ENCODE measurements at places on chromosomes 16 and 17. TPM values are rescaled to one million over a fixed set of nuclear protein-coding genes. Genes with fewer than 3 reads are reported as not detected.

DNA sequence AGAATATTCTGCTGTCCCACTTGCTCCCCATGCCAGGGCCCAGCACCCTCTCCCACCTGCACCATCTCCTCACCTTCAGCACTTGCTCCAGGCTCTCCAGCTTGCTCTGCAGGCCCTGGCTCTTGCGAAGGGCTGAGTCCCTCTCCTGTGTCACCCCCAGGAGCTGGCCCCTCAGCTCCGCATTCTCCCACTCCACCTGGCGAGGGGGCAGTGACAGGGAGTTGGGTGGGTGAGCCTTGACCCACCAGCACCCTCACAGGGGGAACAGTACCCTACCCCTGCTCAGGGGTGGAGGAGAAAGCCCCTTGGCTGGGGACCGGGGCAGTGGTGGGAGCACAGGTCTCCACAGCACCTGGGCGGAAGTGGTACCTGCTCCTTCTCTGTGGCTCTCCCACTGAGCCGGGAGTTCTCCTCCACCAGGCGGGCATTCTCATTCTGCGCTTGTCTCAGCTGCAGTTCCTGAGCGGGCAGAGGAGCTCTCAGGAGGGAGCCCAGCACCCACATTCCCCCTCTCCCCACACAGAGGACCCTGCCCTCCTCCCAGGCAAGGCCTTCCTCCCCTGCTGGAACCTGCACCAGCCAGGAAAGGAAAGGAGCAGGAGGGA lies 5.9 kb downstream of the TSPOAP1 start:
- no peak overlapping the region for H3K27ac ChIP-seq
- H3K36me3 ChIP-seq: no peaks in the 10 kb centered on the region
- no peaks in the 10 kb centered on the region for H3K27me3 ChIP-seq
- DNase-seq: no peak

GRCh38 chr16:89320782-89321501 lies 103.4 kb downstream of the ZNF778 start:
- H3K36me3 ChIP-seq: peaks cover 2% of the 10 kb centered on the region
- H3K4me3 ChIP-seq: no peak overlapping the region
- peak; percentile 70 for DNase-seq
- no peaks in the 10 kb centered on the region for H3K27me3 ChIP-seq

- DNase-seq: no peak
- H3K27me3 ChIP-seq: no peaks in the 10 kb centered on the region
- no peak overlapping the region for H3K4me3 ChIP-seq
- no peaks in the 10 kb centered on the region for H3K36me3 ChIP-seq
These were observed 6.3 kb upstream of the APRT start for GRCh38 chr16:88817785-88818574.

Gene CYLD
- 9.8 TPM for total RNA-seq

Gene MMD
- total RNA-seq: 38.6 TPM

Gene SDR42E2
- total RNA-seq: not detected

Gene OR1A1
- not detected for total RNA-seq
